ENCODE measurements at places on chromosomes 4 and X.
A peak's percentile ranks its signal among the peaks of the same experiment; 100 is the strongest.

DNA sequence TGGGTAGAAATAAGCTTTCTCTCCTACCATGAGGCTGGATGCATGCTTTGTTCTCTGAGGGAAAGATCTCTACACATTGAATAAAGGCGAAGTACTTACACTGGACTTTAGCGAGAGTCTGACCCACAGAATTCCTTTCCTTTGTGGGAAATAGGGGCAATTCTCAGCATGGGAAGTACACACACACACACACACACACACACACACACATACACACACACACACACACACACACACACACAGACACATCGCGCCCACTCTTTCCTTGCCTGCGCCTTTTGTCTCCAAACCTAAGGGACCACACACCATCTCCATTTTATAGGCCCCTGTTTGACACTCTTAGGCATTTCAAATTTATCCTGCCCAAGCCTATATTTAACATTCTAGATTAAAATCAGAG, 83.8 kb downstream of the LUZP4 start:
- DNase-seq = no peak

DNA sequence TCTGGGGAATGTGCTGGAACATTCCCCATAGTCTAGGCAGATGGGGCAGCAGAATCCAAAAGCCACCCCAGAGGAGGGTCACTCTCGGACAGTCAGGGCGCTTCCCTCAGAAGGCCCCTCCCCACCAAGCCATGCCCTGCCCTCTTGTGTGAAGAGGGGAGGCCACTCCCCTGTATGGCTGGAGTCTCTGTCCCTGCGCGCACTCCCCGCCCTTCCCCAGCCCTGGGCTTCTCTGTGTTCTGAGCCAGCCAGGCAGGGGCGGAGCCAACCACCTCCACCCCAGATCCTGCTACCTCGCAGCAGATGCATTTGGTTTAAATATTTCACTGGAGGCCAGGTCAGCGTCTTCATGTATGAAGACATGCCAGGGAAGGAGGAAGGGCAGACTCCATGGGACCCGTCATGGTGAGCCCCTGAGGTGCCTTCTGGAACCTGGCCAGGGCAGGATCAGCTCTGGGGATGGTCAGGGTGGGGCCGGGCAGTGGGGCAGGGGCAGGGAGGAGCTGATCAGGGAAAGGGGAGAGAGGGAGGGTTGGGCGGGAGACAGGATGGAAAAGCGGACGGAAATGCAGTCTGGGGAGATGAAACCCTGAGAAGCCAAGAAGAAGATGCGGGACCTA, 107.3 kb downstream of the ADRA2C start:
- no peak for DNase-seq

GRCh38 chr4:827209-828081, 1.5 kb upstream of the CPLX1 start:
- no peak for DNase-seq

GRCh38 chr4:6546681-6547447, 28.1 kb upstream of the MAN2B2 start:
- DNase-seq = peak; percentile 4

- DNase-seq = no peak
These were observed 4.4 kb downstream of the MXD4 start for GRCh38 chr4:2257361-2258081.

DNA sequence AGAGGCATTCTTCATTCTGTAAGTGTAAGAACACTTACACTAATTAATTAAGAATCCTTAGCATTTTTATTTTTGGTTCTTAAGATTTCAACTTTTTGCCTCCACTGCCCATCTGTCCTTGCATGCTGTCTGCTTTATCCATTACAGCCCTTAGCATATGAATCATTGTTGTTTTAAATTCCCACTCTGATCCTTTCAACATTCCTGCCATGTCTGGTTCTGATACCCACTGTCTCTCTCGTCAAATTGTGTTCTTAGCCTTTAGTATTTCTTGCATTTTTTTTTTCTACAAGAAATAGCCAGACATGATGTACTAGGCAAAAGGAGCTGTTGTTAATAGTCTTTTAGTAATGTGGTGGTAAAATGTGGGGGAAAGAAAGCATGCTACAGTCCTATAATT, 1360.0 kb downstream of the TECRL start:
- no peak for DNase-seq

DNA sequence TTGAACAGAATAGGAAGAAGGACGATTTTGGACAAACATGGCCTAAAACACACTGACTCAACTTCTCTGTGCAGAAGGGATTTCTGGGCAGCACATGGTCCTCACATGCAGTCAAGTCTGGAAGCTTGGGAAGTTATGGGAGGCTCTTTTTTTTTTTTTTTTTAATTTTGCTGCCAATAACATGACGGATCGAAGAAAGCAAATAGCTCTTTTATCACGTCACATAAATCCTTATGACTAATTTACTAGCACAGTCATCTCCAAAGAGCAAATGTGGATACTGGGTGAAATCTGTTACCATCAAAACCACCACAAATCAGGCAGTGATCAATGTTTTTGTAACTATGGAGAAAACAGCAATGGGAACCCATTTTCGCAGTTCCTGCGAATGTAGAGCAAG, 193.3 kb upstream of the FAM9B start:
- no peak for DNase-seq

- peak; percentile 98 for DNase-seq
These were observed at the start of gene PPP2R3B for GRCh38 chrX:386768-387575. PPP2R3B (minus strand) TSS chrX:386907; CDS start chrX:386691, 216 bp downstream.

DNA sequence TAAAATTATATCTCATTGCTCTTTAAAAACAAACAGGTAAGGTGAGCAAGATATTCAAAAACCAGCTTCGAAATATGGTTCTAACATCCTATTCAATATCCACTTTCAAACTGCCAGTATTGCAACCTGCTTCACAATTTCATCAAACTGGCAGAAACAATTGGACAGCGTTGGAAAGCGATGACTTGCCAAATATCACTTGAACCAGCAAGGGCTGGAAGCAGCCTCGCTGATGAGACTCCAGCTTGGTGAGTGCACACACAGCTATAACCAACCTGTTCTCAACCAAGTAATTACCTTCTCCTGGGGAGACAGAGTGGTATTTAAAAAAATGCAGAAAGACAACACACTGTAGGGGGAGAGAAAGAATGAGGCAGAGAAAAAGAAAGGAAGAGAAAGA, 155.8 kb upstream of the RAI2 start:
- no peak for DNase-seq

- no peak for DNase-seq
These were observed 9.1 kb upstream of the RNF212 start for GRCh38 chr4:1122505-1122904.

GRCh38 chrX:22950269-22951266, 49.2 kb upstream of the DDX53 start:
- no peak for DNase-seq

DNA sequence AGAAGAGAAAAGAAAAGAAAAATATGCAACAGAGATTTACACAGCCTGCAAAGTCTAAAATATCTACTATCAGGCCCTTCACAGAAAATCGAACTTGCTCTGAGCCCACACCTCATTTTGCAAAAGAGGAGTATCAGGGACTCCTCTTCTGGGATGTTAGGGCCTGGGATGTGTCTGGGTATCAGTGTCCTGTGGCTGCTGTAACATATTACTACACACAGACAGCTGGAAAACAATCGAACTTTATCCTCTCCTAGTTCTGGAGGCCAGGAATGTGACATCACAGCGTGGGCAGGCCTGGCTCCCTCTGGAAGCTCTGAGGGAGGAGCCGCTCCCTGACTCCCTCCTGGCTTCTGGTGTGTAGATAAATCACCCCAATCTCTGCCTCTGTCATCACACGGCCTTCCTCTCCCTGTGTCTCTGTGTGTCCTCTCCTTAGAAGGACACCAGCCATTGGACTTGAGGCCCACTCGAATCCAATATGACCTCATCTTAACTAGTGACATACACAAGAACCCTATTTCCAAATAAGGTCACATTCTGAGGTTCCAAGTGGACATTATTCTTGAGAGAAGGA, 52.9 kb downstream of the PPP2R2C start:
- no peak for DNase-seq

DNA sequence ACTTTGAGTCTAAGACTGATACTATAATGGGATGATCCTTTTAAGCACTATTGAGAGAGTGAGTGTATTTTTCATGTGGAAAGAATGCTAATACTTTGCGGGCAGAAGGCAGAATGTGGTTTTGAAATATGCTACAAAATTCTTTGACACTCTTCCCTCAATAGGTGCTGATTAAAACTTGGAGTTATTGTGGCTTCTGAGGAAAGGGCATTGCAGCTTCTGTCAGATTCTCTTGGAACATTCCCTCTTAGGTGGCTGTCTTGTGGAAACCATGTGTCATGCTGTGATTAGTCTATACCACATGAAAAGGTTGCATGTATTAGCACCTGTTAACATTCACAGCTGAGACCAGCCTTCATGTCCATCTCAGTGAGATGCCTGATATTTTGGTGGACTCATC, 547.0 kb downstream of the STIM2 start:
- no peak for DNase-seq

DNA sequence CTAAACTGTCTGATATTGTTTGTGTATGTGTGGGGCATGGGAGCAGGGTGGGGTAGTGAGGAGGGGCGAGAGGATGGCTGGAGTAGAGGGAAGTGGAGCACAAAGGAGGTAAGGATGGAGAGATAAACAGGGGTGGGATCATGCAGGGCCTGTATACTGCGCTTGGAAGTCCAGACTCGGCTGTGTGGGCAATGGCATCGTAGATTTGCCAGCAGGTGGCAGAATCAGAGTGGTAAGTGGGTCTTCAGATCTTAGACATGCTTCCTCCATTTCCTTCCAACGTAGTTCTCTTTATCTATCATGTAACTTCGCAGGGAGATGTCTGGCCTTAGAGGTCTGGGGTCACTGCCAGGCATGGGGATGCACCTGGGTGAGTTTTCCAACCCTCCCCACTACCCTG, 155.5 kb downstream of the PDGFRA start:
- no peak for DNase-seq

DNA sequence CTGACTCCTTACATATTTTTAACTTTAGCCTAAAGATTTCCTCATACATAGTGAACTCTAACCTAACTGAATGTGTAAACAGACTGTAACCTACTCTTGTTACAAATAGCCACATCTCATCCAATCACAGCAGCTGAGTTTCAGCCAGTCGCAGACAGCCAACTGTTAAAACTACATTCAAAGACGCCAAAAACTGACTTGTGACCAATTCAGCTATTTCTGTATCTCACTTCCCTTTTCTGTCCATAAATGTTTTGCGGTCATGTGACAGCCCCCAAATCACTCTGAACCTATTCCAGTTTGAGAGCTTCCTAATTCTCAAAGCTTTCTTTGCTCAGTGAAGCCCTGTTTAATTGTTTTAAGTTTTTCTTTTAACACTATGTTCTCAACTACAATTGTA, 2731.9 kb downstream of the ARAP2 start:
- no peak for DNase-seq

DNA sequence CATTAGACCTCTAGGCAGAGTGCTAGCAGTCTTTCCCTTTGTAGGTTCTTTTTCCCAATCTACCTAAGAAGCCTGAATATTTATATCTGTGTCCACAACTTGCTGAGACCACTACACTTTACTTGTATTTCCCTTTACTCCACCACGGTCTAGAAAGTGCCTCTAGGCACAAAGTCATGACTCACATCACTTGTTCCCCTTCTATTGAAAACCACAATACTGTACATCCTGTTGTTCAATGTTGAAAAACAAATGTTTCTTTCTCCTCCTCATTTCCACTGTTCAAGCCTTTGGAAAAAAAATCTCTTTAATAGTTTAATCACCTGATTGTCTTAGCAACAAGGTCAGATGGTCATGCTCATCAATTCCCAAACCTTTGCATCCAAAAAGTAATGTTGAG, 326.7 kb downstream of the GUCY2F start:
- no peak for DNase-seq

DNA sequence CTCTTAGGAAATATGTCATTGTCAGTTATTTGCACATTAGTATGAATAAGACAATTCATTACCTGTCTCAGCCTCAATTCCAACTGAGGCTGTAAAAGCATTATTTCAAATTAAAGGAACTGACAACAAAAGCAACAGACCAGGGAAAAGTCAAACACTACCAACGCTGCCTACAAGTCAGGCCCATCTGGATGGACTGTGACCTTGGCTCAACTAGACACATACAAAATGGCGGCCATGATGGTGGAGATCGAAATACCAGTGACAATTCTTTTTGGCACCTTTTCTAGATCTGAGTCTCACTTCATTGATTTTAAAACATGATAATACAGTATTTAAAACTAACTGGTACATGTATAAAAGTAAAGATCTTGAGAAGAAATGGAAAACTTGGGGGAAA, 160.7 kb downstream of the DHX15 start:
- no peak for DNase-seq

DNA sequence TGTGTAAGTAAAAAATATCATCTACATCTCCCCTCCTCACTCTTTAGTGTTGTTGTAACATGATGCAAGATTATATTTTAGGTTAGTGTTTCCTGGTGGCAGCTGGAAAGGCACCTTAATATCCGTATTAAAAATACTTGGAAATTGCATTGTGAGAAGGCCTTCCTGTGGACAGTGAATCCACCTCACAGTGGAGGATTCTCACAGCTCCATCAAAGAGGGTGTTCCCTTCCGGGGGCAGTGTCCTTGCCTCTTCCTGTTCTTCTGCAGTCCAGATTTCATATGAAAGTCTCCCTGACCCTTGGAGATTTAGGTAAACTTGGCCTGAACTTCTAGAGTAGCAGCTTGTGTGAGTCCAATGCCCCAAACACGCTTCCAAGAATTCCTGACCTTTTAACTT, 29.9 kb upstream of the GAB1 start:
- DNase-seq = no peak

GRCh38 chrX:41035582-41035981, 49.7 kb upstream of the USP9X start:
- DNase-seq = no peak

DNA sequence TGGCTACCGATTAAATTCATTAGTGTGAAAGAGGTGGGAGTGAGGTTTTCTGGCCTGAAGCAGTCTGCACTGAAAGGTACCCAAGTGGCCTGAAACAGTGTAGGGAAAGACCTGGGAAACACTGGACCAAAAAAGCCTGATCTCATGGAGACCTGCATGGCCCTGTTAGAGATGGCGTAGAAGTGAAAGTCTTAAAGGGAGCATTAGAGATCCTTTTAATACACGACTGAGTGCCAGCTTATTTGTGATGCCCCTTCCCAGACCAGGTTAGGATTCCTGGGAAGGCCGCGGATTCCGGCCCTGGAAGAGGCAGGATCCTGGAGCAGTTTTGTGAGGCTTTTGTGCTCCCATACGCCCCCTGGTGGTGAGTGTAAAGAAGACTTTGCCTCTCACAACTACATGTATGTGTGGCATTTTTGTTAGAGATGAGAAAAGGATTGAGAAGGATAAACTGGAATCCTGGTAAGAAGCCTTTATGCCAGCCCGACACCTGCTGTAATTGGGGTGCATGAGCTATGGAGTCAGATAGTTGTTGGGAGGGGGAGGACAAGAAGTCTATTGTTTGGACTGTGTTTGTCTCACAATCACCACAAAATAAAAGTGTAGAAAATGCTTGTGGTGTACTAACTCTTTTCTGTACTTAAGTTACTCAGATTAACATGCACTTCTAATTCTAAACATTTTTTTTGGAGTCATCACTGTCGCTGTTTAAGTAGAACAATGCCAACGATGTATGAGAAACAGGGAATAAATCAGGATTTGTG, 54.0 kb downstream of the JADE1 start:
- DNase-seq = peak; percentile 49

GRCh38 chr4:28682847-28683246, 1822.2 kb downstream of the STIM2 start:
- DNase-seq = no peak

GRCh38 chr4:77193511-77194102, 36.6 kb downstream of the CCNG2 start:
- peak; percentile 38 for DNase-seq

- DNase-seq = no peak
These were observed 2.9 kb downstream of the UBA6 start for GRCh38 chr4:67697860-67698687.
